ENCODE measurements at places on chromosomes 3 and 15.
A peak's percentile ranks its signal among the peaks of the same experiment; 100 is the strongest.

DNA sequence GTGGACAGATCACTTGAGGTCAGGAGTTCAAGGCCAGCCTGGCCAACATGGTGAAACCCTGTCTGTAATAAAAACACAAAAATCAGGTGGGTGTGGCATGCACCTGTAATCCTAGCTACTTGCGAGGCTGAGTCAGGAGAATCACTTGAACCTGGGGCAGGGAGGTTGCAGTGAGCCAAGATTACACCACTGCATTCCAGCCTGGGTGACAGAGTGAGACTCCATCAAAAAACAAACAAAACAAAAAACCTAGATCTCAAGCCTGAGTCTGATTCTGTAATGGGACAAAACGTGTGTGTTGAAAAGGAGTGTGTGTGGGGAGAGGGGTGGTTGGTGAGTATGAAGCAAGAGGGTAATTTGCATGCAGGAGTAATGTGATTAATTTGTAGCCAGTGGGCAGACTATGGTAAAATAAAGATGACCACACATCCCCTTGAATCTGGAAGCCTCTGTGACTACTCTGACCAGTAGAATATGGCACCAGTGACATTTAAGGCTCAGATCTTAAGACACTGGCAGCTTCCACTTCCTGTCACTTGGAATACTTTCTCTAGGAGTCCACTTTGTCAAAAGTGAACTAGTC, 18.4 kb upstream of the OPA1 start:
- no peak for DNase-seq

- peak; percentile 83 for DNase-seq
Measured at GRCh38 chr15:62059816-62060112, 483 bp downstream of the VPS13C start.

- DNase-seq: no peak
Measured at GRCh38 chr15:43955140-43955539, 128.3 kb downstream of the WDR76 start.

DNA sequence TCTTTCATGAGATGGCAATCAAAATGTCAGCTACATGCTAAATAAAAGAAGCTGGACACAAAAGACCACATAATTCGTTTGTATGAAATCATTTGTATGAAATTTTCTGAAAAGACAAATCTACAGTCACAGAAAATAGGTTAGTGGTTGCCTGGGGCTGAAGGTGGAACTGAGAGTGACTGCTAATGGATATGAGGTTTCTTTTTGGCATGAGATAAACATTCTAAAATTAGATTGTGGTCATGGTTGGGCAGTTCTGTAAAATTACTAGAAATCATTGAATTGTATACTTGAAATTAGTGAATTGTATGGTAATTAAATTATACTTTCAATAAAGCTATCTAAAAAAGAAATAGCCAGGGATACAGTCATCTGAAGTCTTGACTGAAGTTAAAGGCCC, 2.7 kb upstream of the DMXL2 start:
- DNase-seq: no peak

GRCh38 chr3:172524611-172525010, 1.4 kb upstream of the TNFSF10 start:
- DNase-seq: no peak

DNA sequence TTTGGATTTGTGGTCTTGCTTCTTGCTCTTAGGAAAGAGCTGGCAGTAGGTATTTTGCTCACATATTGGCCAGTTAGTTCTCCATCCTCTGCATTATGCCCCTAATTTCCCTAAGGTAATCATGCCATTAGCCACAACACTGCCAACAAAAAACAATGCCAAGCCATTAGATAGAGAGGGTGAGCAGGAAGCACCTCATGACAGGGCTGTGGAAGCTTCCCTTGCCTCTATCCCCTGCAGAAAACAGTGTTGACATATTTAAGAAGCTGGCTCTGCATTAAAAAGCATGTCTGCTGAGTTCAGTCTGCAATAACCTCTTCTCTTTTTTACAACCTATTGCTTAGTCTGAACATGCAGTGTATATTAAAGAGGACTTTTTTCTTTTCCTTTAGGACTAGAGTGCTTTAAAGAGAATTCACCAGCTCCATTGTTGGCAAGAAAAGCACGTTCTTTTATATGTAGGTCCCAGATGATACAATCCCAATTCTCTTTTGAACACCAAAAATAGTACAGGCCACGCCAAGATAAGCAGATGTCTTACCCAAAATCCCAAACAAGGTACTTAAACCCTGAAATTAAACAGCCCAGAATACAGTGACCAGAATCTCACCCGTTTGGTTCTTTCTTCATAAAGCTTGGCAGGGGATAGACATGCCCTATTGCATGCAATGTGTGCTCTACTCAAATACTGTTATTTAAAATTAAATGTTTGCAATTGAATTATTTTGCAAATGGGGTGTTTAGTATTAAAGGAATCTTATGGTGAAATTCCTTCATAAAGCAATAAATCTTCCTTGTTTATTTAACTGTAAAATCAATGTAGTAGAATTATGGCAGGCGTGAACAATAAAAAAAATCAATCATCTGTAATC, 93.7 kb upstream of the UBE3A start:
- DNase-seq: no peak

GRCh38 chr15:78879517-78880241, 7.0 kb downstream of the MORF4L1 start:
- DNase-seq: no peak

DNA sequence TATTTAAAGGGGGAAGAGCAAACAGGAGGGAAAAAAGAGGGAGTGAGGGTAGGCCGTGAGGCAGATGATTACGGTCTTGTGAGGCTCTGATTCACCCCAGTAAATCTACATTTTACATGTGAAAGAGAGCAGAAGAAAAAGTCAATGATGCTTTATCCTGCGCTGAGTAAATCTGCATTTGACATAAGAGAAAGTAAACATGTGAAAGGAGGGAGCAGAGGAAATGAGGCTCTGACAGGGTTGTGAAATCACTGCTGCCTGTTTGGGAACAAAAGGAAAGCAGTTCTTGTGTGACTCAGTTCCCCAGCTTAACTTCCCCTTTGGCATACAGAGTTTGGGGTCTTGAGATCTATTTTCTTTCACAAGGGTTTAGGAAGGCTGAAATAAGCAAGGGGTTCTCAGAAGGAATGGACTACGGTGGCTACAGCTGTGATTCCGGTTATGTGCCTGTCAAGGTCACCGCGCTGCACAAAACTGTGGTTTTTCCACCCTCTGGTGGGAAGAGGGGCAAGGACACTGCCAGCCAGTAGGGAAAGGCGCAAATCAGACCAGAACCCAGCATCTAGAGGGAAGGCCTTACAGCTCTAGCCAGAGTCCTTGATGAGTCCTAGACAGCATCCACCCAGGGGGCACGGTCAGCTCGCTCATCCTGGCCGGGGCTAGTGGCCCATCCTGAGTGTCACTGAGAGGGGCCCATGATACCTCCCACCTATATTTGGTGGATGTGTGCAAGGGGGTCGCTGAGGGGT, 18.9 kb upstream of the HCN4 start:
- DNase-seq: no peak

- no peak for DNase-seq
Measured at GRCh38 chr15:52731732-52732470, 52.7 kb upstream of the ATOSA start.

Data from GM12864 (cell line).